Stimulated activated CD8-positive, alpha-beta memory T cell treated with anti-CD3 and anti-CD28 coated beads, Interleukin-4, amount 100 ng/mL, for 24 hours (primary cell): ENCODE measurements at places on chromosomes 16 and 17.

DNA sequence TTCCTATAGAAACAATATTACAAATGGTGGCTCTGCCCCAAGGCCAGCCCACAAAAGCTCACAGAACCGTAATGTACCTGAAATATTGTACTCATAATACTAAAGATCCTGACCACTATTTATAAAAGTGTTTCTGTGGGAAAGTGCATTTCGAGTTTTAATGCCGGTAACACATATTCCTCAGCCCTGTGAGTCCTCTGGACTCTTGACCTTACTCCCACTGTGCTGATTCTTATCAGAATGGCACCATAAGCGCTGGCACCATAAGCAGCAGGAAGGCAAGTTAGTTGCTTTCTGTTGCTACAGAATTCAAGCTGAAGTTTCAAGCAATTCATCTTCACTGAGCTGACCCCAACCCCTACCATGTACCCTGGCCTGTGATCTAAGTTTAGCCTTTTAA is 36.4 kb upstream of the MED13 start:
- no peak for DNase-seq

- DNase-seq = peak; percentile 61
These were observed at the start of the genes CCDC78 and HAGHL for GRCh38 chr16:726438-727290. Gene CCDC78, minus strand, starts transcription at chr16:726443. Its CDS starts 76 bp downstream, at chr16:726367. Gene HAGHL, plus strand, starts transcription at chr16:727106. Its CDS starts 404 bp downstream, at chr16:727510.

- no peak for DNase-seq
These were observed 105.9 kb downstream of the ABCC12 start for GRCh38 chr16:48049847-48050246.

DNA sequence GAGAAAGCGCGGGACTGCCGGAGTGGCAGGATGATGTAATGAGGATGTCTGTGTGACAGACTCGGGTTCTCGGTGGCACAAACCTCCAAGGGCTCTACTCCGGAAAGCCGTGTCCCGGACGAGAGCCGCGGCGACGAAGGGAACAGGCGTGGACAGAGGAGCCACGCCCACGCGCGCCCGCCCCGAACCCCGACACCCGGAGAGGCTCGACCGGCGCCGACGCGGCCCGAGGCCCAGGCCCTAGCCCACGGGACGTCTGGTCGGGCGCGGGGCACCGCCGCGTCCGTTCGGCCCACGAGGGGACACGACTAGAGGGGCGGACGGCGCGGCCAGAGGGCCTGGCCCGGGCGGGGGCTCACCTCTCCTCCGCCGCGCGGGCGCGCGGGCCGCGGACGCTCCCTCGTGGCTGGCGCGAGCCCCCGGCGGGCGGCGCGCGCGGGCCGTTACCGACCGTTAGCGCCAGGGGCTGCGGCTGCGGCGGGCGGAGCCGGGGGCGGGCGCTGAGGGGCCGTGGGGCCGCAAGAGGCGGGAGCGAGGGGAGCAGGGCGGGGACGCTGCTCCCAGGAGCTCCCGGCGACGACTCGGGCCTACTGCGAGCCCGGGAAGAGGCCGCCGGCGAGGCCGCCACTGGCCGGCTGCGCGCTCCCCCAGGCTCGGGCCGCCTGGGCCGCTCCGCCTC is 2.1 kb upstream of the IRX5 start:
- no peak for DNase-seq

DNA sequence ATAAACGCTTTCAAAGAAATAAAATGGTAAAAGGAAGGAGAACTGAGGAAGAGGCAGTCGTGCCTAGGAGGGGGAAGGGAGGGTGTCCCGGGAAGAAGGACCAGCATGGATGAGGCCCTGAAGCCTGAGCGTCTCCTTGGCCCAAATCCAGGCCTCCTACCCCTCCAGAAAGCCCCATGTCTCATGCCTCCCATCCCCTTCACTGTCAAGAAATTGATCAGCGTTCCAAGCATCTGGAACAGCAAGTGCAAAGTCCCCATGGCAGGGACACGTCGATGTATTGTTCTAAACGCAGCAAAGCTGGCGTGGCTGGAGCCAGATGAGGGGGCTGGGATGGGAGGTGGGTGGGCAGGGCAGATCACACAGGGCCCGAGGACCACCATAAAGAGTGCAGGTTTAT is 22.6 kb downstream of the SEC14L5 start:
- no peak for DNase-seq

- no peak for DNase-seq
These were observed 59.3 kb downstream of the CENPV start for GRCh38 chr17:16293931-16294330.

GRCh38 chr17:40859536-40859935 is 7.5 kb downstream of the KRT12 start:
- DNase-seq = no peak

DNA sequence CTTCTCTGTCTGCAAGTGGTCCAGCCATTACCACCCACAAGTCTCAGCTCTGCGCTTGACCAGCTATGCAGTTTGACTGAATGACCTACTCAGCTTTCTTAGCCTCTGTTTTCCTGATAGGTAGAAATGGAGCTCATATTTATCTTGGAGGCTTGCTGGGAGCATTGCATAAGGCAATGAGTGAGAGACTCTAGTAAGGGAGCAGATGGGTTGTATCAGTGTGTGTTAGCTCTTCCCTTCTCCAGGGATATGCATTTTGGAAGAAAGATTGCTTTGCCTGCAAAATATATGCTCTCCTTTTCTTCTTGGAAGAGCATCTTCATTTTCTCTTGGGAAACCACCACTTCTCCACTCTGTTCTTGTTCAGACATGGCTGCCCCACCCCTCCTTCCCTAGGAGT is 26.1 kb downstream of the DHRS7C start:
- DNase-seq = no peak

DNA sequence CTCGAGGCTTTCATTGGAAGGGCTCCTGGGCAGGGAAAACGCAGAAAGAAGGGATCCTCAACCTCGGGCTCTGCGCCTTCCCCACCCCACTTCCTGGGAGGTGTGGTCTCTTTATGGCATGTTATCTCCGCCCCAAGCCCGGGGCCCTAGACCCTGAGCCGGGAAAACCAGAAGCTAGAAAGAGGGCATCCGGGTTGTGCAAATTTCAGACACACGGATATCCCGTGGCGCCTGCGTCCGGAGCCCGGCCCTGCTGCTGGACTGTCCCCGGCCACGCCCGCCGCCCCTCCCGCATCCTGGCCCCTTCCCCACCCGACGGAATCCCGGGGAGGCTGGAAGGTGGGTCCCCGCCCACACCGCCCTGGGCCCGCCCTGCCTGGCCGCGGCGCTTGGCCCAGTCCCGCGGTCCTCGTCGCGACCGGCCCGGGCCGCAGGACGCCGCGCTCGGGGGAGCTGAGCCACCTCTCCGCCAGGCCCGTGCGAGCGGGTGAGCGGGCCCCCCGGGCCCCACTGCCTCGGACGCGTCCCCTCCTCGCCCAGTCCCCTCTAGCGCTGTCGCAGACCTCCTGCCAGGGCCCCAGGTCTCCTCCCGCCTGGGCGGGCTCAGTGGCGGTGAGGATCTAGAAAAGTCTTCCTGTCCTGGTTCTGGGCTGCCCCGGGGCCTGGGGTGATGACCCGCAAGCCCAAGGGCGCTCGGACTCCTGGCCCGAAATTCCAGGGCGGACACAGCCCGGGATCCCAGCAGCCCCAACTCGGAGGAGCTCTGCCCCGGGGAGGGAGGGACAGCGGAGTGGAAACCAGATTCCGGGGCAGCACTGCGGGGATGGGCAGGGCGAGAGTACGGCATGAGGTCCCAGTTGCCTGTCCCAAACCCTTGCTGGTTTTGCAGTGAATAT is at the start of gene SLC16A5:
TSS of gene SLC16A5 (plus strand) at position 397 of the 896 bp plus-strand sequence. CDS start 5,683 bp downstream, outside the sequence.
- DNase-seq = peak; percentile 19

DNA sequence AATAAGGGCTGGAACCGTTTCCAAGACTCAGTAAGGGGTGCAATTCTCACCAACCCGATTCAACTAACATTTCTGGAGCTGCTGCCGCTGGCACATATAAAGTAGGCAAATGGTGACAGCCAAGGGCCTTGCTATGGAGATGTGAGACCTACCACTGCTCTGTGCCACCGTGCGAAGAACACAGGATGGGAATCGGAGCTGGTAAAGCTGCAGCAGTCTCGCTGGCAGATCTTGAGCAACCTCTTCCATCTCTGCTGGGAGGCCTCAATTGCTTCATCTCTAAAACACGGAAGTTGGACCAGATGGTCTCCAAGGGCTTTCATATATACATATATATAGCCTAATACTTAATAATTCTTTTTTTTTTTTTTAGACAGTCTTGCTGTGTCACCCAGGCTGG is 128.9 kb upstream of the RCVRN start:
- DNase-seq = no peak

GRCh38 chr16:69773260-69773947 is 11.3 kb downstream of the WWP2 start:
- no peak for DNase-seq

- DNase-seq = no peak
These were observed 6.5 kb downstream of the IRX5 start for GRCh38 chr16:54936979-54937670.

DNA sequence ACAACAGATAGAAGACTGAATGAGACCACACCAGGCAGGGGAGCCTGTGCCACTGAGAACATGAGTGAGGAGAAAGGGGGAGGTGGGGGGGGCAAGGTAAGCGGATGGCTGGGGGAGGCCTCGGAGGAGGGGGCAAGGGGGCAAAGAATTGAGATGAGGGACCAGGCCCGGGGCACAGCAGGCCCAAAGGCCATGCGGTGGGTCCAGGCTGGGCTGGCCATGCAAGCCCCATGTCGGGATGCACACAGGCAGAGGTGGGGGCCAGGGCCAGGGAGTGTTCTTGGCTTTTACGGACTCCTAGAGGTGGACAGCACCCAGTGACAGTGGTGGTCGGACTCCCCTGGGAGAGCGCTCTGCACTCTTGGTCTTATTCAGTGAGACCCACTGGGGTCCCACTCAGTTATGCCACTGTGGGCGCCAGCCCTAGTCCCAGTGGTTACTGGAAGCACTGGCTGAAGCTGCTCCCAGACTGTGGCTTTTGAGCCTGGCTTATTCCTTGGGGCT is 4.8 kb upstream of the MTHFSD start:
- no peak for DNase-seq

GRCh38 chr16:46871597-46871996 is 12.6 kb upstream of the GPT2 start:
- DNase-seq = no peak

DNA sequence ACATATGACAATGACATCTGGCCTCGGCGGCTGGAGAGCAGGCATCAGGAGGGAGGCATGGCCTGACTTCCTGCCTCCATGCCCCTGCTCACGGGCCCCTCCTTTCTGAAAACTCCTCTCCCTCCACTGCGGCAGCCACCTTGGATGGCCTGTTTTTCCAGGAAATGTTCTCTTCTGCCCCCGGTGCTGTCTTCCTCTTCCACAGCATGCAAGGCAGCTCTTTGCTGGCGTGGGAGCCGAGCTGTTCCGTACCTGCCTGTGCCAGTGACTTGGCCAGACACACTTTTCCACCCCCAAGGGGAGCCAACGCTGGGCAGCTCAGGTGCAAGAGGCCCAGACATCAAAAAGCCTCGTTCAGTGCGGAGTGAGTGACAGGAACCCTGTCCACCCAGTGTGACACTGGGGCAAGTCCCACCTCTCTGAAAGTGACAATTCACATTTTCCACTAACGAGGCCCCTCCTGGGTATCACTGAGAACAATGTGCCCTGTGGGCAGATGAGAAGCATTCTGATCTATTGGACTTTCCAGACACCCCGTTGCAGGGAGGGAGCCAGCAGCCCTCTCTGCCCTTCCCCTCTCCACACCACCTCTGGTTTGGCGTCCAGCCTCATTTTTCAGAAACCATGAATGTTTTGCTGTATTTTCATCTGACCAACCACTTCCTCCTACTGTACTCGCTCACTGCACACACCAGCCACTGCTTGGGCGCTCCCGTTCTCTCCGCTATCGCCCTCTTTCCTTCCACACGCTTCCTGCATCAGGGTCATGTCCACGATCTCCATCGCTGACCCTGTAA is 31.2 kb downstream of the NSMCE1 start:
- DNase-seq = peak; percentile 68

DNA sequence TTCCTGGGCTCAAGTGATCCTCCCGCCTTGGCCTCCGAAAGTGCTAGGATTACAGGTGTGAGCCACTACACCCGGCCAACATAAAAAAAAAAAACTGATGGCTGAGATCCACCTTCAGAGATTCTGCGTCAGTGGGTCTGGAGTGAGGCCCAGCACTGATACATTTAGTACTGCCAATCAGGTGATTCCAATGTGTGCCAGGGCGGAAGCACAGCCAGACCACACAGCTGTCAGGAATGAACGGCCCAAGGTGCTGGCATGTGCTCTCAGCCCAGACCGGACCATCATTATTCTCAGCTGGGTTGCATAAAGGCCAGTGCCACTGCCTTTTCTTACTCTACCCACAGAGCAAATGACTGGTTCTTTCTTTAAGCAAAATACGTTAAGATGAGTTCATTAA is 1.2 kb upstream of the BCO1 start:
- DNase-seq = no peak

GRCh38 chr16:17557949-17558348 is 87.2 kb upstream of the XYLT1 start:
- DNase-seq = no peak

DNA sequence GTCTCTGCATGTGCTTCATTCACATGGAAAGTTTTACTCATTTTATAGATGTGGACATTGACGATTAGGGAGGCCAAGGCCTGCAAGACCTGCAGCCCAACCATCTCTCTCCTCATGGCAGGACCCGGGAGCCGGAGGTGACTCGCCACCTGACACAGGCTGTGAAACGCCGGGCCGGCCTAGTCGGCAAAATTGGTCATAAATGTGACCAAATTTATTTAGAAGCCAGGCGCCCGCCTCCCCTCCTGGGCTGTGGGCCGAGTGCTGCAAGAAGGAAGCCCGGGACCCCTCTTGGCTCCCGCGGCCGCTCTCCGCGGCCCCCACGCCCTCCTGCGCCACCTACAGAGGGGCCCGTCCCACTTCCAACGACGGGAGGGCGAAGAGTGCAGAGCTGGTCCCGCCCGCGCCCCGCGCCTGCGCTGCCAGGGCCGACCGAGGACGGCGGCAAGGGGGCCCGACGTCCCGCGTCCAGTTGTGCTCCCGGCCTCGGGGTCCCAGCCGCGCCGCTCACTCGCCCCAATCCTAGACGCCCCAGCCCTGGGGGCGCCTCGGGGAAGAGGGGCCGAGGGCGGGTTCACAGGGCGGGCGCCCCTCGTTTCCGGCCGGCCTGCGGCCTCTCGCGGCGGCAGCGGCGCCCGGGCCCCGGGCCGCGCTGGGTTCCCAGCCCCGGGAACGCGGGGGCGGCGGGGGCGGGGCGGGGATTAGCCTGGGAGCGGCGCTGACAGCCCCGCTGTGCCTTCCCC is 47.5 kb downstream of the WNT3 start:
- DNase-seq = peak; percentile 16

DNA sequence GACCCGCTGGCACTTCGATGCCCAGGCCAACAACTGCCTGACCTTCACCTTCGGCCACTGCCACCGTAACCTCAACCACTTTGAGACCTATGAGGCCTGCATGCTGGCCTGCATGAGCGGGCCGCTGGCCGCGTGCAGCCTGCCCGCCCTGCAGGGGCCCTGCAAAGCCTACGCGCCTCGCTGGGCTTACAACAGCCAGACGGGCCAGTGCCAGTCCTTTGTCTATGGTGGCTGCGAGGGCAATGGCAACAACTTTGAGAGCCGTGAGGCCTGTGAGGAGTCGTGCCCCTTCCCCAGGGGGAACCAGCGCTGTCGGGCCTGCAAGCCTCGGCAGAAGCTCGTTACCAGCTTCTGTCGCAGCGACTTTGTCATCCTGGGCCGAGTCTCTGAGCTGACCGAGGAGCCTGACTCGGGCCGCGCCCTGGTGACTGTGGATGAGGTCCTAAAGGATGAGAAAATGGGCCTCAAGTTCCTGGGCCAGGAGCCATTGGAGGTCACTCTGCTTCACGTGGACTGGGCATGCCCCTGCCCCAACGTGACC is 5.0 kb downstream of the WFIKKN2 start:
- no peak for DNase-seq

- no peak for DNase-seq
These were observed 141.9 kb downstream of the BCAS3 start for GRCh38 chr17:60819447-60820130.
